Activated T-cell treated with anti-CD3 and anti-CD28 coated beads for 24 hours (primary cell): ENCODE measurements at places on chromosomes 4 and X.

DNA sequence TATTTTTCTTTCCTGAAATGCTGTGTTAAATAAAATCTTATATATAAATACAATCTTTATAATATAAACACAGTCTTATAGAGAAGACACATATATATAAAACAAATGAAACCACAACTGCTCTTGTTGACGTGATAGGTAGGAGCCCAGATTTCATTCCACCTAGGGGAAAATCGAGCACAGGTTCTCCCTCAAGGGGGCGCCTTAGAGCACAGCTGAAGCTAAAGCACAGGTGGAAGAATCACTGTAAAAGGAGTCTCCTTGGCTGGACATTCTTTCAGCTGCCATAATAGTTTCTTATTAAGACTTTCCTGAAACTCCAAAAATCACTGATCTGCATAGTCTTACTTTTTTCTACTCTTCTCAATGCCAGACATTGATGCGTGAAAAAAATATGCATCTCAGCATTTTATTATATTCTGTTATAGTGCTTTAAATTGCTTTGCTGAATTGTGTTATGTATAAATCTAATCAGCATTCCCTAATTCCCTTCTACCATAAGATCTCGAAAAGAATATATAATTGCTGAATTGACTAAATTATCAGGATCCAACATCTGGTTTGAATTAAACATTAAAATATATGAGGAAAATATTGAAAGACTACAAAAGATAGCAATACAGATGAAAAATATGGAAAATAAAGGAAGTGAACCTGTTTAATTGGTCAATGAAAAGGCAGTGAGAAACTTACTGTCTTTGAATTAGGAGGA lies 25.5 kb upstream of the RXFP1 start:
- no peak for DNase-seq

DNA sequence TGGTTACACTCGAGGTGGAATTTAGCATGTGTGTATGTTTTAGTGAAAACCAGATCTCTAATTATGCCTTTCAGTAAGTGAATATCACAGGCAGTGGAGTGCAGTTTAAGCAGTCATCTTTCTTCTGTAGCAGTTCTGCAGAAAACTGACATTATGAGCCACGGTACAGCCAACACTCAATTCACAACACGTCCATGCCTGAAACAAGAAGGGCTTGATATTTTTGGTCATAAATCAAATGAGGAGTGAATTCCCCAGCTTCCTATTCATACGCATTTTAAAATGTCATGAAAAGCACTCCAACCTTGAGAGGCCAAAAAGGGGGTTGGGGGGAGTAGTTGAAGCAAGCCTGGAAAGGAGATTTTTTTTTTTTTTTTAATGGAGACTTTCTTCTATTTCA lies 316.7 kb downstream of the ARHGAP10 start:
- DNase-seq: no peak

DNA sequence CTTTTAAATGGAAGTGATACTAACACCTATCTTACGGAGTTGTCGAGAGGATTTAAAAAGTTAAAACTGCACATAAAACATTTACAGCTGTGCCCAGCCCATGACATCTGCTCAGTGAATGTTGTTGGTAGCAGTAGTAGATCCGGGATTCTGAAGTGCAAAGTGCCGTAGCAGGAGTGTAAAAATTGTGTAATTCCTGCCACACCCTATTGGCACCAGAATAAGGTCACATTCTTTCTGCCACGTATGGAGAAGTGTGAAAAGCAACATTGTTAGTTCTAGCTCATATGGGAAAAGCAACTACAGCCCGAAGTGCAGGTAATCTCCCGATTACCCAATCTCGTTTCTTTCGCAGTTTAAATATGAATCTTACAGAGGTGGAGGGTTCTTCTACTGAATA lies 31.2 kb downstream of the PRIMPOL start:
- DNase-seq: no peak

- no peak for DNase-seq
These were observed 45.6 kb downstream of the GPC3 start for GRCh38 chrX:133939655-133940302.

GRCh38 chrX:49792376-49792775 lies 36.7 kb upstream of the PAGE4 start:
- no peak for DNase-seq

DNA sequence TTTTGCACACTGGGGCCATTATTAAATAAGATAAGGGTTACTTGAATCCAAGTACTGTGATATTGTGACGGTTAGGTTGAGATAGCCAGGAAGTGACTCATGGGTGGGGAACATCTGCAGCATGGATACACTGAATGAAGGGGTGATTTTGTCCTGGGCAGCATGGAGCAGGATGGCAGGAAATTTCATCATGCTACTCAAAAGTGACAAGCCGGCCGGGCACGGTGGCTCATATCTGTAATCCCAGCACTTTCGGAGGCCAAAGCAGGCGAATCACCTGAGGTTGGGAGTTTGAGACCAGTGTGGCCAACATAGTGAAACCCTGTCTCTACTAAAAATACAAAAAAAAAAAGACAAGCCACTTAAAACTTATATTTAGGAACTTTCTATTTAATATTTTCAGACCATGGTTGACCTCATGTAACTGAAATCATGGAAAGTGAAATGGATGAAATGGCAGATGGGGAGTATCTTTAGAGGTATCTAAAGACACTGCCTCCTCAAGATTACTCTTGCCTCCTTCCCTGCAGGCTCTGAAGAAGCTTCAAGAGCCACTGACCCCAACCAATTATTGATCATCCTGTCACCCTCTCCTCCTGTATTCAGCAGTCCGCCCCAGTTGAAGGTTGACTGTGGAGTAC lies 3.9 kb upstream of the TRIM60 start:
- DNase-seq: no peak

GRCh38 chr4:55561889-55562288 lies 15.2 kb upstream of the CLOCK start:
- DNase-seq: no peak

DNA sequence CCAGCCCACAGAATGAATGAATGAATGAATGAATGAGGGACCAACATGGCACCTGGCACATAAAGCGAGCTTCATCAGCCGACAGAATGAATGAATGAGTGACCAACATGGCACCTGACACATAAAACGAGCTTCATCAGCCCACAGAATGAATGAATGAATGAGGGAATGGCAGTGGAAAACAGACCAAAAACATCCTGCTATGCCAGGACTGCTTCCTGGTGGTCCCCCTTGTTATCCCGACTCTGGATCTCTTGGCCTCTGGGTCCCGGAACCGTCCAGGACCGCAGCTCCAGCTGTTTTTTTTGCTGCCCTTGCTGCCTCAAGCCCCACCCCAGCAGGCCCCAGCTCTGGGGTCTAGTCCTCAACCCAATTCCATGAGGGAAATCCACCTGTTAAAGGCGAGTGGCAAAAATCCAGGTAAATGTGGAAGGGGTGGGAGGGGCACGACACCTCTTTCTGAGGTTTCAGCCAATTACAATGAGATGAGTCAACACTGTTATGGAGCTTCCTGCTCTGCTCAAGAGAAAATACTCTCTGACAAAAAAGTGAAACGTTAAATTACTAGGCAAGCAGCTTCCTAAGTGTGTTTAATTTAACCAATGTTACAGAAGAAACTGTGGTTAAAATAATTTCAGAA lies 72.0 kb upstream of the MTNR1A start:
- DNase-seq: no peak
